ENCODE measurements at places on chromosomes 6 and 20.

- no peak for DNase-seq
Observed at GRCh38 chr6:44004625-44005506, 122.4 kb downstream of the MRPL14 start.

GRCh38 chr20:15069355-15069754, 731.9 kb upstream of the FLRT3 start:
- no peak for DNase-seq

DNA sequence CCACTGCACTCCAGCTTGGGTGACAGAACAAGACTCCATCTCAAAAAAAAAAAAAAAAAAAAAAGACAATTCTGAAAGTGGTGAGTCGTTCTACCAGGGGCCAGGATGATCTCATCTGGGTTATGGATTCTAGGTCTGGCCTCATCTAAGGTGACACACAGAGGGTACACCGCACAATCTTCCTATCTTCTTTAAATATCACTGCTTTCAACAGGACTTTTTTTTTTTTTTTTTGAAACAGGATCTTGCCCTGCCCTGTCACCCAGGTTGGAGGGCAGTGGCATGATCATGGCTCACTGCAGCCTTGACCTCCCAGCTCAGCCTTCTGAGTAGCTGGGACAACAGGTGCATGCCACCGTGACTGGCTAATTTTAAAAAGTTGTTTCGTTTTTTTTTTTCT, 67.7 kb downstream of the SLC16A10 start:
- no peak for DNase-seq

GRCh38 chr6:33215271-33216116, 7.2 kb downstream of the RING1 start:
- no peak for DNase-seq

DNA sequence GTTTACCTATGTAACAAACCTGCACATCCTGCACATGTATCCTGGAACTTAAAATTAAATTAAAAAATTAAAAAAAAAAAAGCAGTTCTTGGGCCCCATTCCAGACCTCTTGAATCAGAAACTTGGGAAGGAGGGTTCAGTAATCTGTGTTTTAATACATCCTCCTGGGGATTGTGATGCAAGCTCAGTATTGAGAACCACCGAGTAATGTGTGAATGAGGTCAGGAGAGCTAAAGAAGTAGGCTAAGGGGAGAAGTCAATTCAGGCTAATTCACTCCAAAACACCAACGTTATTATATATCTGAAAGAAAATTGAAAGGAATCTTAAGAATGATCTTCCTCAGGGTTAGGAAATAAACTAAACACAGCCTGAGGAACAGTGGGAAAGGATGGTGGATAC, 120.4 kb downstream of the RNF144B start:
- DNase-seq: no peak

DNA sequence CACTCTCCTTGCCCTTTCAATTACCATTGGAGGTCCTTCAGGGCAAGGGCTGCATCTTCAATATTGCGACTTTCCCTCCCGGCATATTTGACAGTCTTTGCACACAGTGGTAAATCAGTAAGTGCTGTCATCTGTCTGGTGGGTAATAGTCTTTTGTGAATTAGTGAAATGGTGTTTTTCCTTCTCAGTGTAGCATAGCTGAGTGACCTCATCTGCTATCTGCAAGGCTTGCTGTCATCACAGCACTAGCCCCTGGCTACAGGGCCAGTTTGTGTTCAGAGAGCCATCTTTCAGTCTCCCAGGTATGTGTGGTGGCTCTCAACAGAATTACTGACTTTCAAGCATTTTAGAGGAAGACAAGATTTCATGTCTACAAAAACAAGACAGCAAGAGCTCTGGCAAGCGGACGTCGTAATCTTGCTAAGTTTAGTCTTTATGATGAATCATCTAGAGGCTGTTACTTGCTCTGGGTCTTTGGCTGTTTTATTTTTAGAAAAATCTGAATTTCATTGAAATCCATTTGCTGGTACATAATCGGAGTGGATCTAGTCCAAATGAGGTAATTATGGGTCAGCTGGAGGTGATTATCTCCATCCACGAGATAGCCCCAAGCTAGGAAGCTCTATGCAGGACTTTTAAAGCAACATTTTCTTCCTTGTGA, 528.9 kb downstream of the EPM2A start:
- DNase-seq: no peak

GRCh38 chr6:92906385-92906784, 513.0 kb downstream of the EPHA7 start:
- no peak for DNase-seq

- no peak for DNase-seq
Observed at GRCh38 chr6:29964518-29964886, 22.2 kb downstream of the HLA-A start.

- no peak for DNase-seq
Observed at GRCh38 chr6:13267142-13267651, 61.1 kb downstream of the TBC1D7 start.

DNA sequence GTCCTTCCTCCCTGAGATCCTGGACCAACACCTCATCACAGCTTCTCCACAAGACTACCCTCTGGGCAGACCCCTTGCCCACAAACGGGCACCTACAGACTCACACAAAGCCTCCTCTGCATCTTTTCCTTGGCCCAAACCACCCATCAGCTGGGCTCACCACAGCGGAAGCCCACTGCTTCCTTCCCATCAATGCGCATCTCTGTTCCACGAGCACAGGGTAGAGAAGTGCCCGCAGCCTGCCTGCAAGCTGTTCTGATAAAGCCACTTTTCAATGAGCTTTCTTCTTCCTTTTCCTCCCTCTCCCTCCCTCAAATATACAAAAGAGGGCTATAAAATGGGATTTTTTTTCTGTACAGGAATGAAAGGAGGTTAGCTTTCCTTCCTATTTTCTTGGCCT, 111.2 kb downstream of the NFATC2 start:
- DNase-seq: no peak

DNA sequence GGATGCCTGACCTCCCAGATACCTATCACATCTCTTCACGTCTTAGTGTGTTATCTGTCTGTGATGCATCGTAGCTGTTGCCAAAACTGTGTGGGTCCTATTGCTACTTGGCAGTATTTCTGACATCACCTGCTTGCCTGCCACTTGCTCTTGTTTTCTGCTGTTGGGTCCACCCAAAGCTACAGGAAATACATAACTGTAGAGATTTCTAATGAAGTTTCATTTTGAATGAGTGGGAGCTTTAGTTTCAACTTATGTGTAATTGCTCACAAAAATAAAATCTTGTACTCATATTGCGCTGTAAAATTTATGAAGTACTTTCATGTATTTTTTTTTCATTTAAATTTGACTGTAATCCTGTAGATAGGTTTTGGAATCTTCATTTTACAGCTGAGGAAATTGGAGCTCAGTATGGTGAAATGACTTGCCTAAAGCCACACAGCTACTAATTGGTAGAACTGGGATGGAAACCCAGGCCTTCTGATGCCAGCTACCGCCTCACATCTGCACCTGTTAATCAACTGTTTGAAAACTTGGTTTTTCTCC, 113.6 kb upstream of the MAN1A1 start:
- DNase-seq: no peak

- DNase-seq: peak; percentile 61
Observed at GRCh38 chr6:68951270-68951669, 316.2 kb downstream of the ADGRB3 start.

GRCh38 chr6:89144354-89144906, 1.4 kb upstream of the PM20D2 start:
- peak; percentile 20 for DNase-seq

DNA sequence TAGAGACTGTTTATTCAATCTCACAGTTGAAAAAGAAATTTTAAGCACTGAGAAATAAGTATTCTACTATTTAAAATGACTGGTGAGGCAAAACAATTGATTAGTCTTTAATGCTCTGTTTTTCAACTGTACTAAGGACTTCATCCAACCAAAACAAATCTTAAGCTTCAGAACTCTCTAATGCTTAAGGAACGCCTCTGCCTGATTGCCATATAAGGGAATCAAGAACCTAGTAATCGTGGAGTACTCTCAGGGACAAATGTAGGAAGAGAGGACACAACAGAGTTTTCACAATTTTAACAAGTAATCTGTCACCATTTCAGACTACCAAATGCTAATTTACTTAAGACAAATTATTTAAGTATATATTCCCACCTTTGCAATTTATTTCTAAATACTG, 16.1 kb downstream of the FBXO30 start:
- no peak for DNase-seq

DNA sequence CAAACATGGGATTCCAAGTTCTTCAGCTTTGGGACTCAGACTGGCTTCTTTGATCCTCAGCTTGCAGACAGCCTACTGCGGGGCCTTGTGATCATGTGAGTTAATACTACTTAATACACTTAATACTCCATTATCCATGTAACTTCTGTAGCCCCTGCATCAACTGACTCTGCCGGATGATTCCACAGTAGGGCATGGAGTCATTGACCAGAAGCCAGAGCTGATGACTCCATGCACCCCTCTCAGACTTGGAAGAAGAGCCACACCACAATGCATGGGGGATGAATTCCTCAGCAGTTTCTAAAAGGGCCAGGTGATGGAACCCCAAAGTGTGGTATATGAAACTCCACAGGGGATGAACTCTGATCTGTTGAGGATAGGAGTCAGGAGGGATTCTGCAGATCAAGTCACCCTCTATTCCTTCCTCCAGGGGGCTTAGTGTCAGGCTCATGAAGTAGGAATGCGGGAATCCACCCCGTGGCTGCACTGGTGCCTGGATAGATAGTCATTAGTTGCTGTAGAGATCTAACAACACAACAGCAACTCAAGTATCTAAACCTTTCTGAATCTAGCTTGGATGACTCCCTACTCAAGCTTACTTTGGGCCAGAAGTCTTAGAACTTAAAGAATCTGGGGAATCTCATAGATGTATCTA, 70.2 kb downstream of the GPR6 start:
- no peak for DNase-seq

DNA sequence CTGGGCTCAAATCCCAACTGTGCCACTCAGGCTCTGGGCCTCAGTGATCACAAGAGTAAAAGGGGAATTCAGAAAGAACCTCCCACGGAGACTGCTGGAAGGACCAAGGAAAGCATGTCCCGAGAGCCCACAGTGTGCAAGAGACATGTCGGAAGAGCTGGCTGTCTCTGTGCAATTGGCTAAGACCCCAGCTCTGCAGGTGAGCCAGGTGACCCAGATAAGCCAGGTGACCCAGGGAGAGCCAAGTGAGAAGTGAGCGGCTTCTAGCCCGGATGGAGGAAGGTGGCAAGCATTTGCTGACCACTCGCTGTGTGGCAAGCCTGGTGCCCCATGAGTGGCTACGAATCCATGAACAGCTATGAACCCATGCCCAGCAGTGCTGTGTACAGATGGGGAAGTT, 59.1 kb downstream of the RIPOR3 start:
- DNase-seq: no peak

GRCh38 chr20:63574156-63574828, at the start of gene HELZ2:
HELZ2 (minus strand) TSS chr20:63574239; CDS start chr20:63572385, 1,854 bp downstream.
- DNase-seq: peak; percentile 78

GRCh38 chr6:142810952-142811514, 133.9 kb downstream of the HIVEP2 start:
- DNase-seq: no peak

GRCh38 chr20:10863337-10864060, 189.7 kb upstream of the JAG1 start:
- DNase-seq: no peak

Measured in NCI-H345 (cell line).